Renal cortex interstitium (tissue), 15 donors: ENCODE measurements at places on chromosomes 12 and 14. TPM values are rescaled to one million over a fixed set of nuclear protein-coding genes. Genes with fewer than 3 reads are reported as not detected.

NRXN3 gene
- polyA plus RNA-seq, result 7.9 TPM

KRT78 gene
- polyA plus RNA-seq, result not detected

ACSM4 gene
- 0.17 TPM for polyA plus RNA-seq

IFNG-AS1 gene
- polyA plus RNA-seq, result not detected

NELL2 gene
- 19.7 TPM for polyA plus RNA-seq

TRPV4 gene
- polyA plus RNA-seq, result 14.8 TPM

JDP2 gene
- 28.0 TPM for polyA plus RNA-seq

GRCh38 chr12:106150555-106150954 is 11.8 kb upstream of the NUAK1 start:
- DNase-seq, result no peak

- peak; percentile 87 for DNase-seq
Measured at GRCh38 chr12:14260011-14260993, 105.2 kb upstream of the ATF7IP start.

- no peak for DNase-seq
Measured at GRCh38 chr12:109358154-109358869, 10.6 kb downstream of the MYO1H start.

DNA sequence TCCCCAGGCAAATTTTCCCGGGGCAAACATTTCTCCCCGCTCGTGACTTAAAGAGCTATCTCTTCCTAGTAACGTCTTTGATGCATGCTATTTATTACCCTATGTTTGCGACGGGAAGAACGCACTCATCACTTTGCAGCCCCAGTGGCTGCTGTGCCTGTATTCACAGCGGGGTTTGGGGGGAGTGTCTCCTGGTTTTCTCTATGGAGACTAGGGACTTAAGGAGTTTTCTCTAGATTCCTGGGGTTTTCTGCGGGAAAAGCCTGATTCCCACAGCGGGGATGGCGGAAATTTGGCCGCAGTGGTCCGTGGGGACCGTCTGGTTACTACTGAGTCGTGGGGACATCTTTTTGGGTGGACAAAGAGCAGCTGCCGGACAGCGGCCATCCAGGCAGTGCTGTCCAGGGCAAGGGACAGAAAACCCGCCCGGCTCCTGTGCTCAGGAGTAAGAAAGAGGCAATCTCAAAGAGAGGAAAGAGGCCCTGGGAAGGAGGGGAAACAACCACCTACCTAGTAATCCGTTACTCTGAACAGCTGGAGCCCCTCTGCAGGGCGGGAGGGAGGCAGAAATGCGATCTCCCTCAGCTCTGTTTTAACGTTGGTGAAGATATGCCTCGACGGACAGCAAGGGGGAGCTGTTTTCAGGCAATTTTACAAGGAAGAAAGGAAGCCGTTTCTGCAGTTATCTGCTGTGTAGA is 771 bp upstream of the AVPR1A start:
- DNase-seq, result no peak

- DNase-seq, result no peak
Measured at GRCh38 chr14:21191261-21191808, 35.5 kb upstream of the OR5AU1 start.

- no peak for DNase-seq
Measured at GRCh38 chr14:33542338-33543287, 408.3 kb downstream of the EGLN3 start.

GRCh38 chr14:88533064-88533602 is 21.7 kb downstream of the PTPN21 start:
- DNase-seq, result no peak

DNA sequence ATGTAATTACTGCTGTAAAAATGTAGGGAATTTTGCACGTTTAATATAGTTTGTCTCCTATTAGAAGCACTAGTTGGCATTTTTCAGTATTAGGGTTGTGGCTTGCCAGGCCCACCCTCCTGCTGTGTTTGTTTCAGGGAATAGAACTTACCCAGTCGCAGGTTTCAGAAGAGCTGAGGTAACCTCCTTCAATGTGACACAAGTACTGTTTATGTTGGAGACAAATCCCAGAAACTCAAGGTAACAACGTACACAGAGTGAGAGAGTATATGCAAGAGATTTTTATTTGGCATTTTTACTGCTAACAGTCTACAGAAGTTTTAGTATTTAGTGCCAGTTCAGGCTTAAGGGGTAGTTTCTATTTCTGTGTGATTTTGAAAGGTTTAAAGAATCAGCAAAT is 284.3 kb downstream of the RAD51B start:
- no peak for DNase-seq

- no peak for DNase-seq
Measured at GRCh38 chr12:18907728-18908127, 169.8 kb downstream of the CAPZA3 start.

- DNase-seq, result no peak
Measured at GRCh38 chr12:92445253-92446082, 257.3 kb upstream of the PLEKHG7 start.

GRCh38 chr14:102227184-102227964 is 77.6 kb downstream of the MOK start:
- no peak for DNase-seq

DNA sequence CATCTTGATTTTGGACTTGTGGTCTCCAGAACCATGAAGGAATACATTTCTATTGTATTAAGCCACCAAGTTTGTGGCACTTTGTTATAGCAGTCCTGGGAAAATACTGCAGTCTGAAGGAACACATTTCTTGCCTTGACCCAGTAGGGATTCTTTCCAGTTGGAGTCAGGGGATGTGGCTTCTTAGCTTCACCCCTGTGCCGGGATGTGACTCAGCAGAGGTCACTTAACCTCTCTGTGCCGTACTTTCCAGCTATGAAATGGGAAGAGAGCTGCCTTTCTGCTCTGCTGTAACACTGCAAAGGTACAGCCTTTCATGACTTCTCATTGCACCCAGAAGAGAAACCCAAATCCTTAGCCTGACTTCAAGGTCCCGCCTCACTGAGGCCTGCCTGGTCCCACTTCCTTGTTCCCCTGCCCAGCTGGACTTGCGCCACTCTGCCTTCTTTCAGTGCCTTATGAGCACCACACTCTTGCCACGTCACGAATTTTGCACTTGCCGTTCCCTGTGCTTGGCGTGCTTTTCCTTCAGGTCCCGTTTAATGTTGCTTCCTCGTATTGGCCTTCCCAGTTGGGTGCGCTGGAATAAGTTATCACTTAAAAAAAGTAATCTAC is 24.2 kb downstream of the CHST11 start:
- no peak for DNase-seq

GRCh38 chr14:58663494-58664111 is 25.8 kb downstream of the DACT1 start:
- no peak for DNase-seq

- DNase-seq, result no peak
Measured at GRCh38 chr12:57148469-57149244, 1.2 kb upstream of the LRP1-AS start.
